ENCODE measurements at places on chromosomes 7 and 10.

DNA sequence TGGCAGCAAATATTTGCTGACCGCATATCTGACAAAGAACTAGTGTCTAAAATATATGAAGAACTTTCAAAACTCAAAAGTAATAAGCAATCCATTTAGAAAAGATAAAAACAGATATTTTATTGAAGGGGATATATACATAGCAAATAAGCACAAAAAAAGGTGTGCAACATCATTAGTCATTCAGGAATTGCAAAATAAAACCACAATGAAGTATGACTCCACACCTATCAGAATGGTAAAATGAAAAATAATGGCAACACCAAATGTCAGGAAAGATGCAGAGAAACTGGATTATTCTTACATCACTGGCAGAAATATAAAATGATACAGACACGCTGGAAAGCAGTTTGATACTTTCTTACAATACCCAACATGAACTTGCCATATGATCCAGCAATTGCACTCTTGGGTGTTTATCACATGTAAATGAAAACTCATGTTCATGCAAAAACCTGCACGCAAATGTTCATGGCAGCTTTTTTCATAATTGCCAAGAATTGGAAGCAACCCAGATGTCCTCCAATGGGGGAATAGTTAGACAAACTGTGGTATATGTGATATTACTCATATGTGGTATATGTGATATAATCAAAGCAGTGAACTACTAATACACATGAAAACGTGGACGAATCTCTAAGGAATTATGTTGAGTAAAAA lies 645.5 kb downstream of the GRID1 start:
- no peak for DNase-seq

DNA sequence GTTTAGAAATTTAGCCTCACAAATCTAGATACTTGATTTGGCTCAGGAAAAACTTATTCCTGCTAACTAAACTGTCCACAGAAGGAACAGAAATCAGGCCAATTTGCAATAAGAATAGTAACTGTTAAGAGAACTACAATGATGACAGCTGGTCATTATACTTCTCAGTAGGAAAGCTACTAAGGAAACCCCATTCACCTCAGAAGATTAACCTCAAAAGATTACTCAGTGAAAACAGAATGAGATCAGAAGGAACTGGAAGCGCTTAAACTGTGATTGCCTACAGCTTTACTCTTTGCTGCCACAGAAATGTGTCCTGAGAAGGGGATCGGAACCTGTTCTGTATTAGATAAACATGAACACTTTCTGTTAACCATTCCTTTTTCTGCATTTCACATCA lies 24.3 kb upstream of the DNAJB12 start:
- no peak for DNase-seq

GRCh38 chr10:61284222-61284890 lies 168.8 kb downstream of the TMEM26 start:
- no peak for DNase-seq

- DNase-seq, result no peak
Observed at GRCh38 chr7:138934861-138935260, 46.3 kb downstream of the KIAA1549 start.

- DNase-seq, result no peak
Observed at GRCh38 chr7:68564306-68565135, 1033.8 kb upstream of the AUTS2 start.

DNA sequence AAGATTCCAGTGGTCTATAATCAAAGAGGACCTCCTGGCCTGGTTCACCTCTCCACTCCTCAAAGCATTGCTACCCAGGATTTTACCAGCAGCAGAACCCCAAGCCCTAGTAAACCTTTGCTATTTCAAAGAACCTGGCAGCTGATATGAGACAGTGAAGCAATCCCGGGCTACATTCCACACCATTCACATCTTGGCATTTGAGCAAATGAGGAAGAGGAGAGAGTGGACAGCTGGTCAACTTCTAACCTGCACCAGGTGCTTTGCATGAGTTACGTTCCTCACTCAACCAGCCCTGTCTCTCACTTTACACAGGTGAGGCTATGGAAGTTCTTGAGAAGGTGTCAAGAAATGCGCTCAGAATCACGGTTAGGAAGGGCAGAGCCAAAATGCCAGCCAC lies 1.1 kb downstream of the CCDC3 start:
- no peak for DNase-seq

DNA sequence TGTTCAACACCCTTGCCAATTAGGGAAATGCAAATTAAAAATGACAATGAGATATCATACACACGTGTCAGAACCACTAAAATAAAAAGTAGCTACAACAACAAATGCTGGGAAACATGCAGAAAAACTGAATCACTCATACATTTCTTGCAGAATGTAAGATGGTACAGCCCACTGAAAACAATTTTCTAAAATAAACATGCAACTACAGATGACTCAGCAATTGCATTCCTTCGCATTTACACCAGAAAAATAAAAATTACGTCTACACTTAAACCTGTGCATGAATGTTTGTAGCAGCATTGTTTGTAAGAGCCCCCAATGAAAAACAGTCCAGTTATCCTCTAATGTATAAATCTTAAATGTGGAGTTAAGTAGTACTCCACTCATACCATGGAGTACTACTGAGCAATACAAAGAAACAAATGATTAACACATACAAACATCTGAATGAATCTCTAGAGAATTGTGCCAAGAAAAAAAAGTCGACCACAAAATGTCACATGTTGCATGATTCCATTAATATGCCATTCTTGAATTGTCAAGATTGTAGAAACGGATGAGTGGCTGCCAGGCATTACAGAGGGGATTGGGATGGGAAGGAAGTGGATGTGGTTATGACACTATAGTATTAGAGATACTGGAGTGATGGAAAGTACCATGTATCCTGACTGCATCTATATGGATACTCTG lies 134.6 kb upstream of the NPSR1 start:
- no peak for DNase-seq

- no peak for DNase-seq
Observed at GRCh38 chr10:71756311-71757191, 16.8 kb downstream of the VSIR start.

DNA sequence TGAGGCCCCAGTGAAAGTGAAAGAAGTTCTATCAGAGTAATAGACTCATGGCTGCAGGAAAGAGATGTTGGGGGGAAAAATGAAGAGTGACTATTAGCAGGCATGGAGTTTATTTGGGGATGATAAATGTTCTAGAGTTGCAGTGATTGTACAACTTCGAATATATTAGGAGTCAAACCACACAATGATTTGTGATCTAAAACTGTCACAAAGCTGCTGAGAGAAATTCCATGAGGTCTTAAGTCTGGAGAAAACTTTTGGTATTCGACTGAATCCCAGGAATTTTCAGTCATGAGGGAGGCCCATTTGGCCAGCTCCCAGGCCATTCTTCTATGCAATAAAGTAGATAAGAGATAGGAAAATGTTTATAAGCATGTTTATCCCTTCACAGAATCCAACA lies 55.9 kb upstream of the UNC5B start:
- DNase-seq, result no peak

- DNase-seq, result no peak
Observed at GRCh38 chr7:11188529-11189310, 215.0 kb downstream of the PHF14 start.

GRCh38 chr10:21495752-21496342 lies 29.6 kb downstream of the SKIDA1 start:
- no peak for DNase-seq

GRCh38 chr10:62352356-62352970 lies 21.7 kb upstream of the ZNF365 start:
- DNase-seq, result no peak

GRCh38 chr10:5930272-5930671 lies 40.2 kb downstream of the FBH1 start:
- DNase-seq, result no peak

Data from NCI-H2081 treated with DMSO at 0.1 percent for 48 hours (cell line).